ENCODE measurements at places on chromosomes 13 and 19. TPM values are rescaled to one million over a fixed set of nuclear protein-coding genes. Genes with fewer than 3 reads are reported as not detected.
A peak's percentile ranks its signal among the peaks of the same experiment; 100 is the strongest.

DNA sequence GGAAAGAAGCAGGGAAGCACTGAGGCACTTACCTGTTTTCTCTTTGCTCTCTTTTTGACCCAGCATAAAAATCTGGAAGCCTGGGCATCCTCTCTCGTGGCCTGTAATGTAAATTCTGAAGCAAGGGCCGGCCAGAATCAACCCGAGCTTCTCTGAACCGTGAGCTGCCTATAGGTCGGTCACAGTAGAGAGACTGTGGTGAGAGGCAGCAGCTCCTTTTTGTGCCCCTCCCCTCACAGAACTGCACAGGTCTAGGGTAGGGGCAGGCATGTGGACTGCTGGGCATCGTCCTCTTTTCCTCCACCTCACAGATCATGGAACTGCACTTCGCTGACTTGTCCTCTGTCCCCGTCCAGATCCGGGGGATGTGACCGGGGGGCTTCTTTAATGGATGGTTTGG lies 12.5 kb downstream of the FAM124A start:
- no peak for DNase-seq

- no peak for DNase-seq
These were observed 294.7 kb downstream of the GPC6 start for GRCh38 chr13:93521307-93521706.

GRCh38 chr19:58562122-58563033 lies 4.0 kb upstream of the UBE2M start:
- peak; percentile 39 for DNase-seq

DNA sequence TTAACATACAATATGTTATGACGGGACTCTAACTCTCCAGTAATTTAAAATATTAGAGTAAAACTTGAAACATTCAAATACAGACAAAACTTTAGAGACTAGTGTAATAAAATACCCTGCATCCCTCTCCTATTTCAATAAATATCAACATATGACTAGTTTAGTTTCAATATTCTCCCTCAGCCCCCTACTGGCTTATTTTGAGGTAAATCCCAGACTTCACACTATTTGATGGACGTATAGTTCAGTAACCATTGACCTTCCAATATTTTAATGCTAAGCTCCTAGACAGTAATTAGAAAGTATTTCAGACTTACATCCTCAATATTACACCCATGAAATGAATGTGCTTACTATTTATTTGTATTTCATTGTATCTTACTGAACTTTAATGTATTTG lies 180.7 kb upstream of the STARD13 start:
- DNase-seq = no peak

- no peak for DNase-seq
These were observed 40.7 kb upstream of the PNMA8B start for GRCh38 chr19:46536391-46536790.

- DNase-seq = no peak
These were observed 45.6 kb downstream of the CELF5 start for GRCh38 chr19:3269916-3270671.

DNA sequence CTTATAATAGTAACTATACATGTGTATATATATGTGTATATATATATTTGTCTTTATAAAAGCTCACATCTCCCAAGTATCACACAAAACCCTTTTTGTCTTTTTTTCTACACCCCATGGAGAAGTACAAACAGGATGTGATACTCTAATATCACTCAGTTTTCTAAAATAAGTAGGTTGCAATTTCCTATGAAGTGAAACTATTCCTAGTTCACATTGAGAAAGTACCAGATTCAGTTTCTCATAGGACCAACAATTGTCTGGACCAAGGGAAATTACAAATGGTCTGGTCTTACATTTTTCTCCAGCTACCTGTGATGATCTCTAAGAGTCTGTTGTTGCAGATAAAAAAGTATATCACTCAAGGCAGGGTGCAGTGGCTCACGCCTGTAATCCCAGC lies 17.9 kb upstream of the LILRB1 start:
- DNase-seq = no peak

- no peak for DNase-seq
These were observed 117.0 kb downstream of the KCNRG start for GRCh38 chr13:50131920-50132903.

DNA sequence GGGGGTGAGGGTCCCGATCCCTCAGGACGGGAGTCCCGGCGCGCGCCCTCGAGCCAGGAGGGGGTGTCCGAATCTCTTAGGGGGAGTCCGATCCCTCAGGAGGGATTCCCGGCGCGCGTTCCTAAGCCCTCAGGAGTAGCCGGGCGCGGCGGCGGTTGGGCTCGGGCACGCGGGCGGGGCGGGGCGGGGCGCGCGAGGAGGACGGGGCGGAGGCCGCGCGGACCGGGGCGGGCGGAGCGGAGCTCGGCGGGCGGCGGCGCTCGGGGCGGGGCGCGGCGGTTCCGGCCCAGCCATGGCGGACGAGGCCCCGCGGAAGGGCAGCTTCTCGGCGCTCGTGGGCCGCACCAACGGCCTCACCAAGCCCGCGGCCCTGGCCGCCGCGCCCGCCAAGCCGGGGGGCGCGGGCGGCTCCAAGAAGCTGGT lies at the start of gene CUL4A:
TSS of gene CUL4A (plus strand) at position 278 of the 423 bp plus-strand sequence. CDS start at position 293, 15 bp downstream.
- DNase-seq = peak; percentile 60

- DNase-seq = no peak
These were observed 19.9 kb downstream of the LRCH1 start for GRCh38 chr13:46572752-46573431.

DNA sequence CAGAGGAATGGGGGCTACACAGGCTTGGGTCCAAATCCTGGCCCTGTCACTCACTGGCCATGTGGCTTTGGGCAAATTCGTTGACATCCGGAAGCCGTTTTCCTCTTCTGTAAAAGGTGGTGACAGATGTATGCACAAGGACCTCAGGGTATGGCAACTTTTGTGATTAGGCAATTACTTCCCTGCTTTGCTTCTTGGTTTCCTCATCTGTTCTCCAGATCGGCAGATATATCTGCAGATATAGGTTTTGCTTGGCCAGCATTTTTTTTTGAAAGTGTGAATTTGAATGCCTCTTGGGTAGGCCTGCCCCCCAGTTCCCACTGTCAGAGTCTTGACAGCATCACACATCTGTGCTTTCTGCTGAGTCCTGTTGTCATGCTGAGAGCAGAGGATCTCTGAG lies 17.7 kb downstream of the TMEM272 start:
- DNase-seq = no peak

- peak; percentile 15 for DNase-seq
These were observed 46.3 kb upstream of the ZNF730 start for GRCh38 chr19:23070353-23071146.

DNA sequence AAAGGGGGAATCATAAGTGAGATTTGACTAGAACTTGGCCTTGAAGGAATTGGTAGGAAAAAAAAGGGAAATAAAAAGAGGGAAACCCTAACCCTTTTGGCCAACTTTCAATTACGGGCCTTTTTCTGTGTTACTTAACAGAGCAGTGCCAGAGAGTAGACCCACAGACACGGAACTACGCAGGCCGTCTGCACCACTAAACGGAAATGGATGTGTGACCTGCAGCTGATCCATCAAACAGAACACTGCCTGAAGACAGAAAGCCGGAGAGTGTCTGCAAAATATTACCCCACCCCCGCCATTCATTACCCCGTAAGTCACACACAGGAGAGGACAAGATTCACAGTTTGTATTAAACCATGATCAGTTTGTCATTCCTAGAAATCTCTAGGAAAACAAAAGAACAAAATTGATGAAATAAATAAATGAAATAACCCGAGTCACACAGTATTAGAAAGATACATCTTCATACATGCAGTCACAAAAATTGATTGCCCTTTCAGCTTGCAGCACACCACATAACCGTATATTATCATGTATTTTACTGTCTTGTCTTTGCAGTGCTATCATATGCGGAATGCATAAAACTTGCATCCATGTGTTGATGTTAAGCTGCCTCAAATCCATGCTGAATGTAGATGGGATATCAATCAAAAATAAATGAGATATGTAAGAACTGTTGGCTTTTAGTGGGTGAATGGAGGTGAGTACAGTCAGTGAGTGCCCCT lies 424.7 kb downstream of the IRS2 start:
- DNase-seq = no peak

DNA sequence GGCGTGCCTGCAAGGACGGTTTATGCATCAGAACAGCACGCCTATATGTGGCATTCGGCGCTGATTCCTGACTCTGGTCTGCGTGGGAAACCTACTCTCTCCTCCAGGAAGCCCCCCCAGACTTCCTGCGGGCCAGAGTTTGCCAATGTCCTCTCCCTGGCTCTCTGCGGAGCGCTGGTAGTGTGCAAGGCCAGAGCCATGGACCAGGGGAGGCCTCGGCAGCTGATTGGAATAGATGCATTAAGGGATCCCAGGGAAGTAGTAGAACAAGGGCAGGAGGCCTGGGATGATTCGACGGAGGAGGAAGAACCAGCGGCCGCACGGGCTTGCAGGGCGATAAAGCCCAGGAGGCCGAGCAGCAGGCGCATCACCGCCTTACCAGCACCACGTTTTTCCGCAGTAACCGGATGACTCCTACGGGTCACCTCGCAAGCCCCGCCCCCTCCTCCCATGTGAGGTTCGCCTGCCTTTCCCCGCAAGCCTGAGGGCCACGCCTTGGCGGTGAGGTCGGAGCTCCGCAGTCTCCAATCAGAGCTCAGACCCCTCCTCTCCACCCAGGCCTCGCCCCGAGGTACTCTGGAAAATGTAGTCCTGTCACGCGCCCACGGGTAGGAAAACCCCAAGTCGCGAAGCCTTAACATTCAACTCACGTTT lies 5.0 kb downstream of the CLEC11A start:
- DNase-seq = peak; percentile 75

- no peak for DNase-seq
These were observed 85.2 kb downstream of the MBNL2 start for GRCh38 chr13:97307118-97307881.

DNA sequence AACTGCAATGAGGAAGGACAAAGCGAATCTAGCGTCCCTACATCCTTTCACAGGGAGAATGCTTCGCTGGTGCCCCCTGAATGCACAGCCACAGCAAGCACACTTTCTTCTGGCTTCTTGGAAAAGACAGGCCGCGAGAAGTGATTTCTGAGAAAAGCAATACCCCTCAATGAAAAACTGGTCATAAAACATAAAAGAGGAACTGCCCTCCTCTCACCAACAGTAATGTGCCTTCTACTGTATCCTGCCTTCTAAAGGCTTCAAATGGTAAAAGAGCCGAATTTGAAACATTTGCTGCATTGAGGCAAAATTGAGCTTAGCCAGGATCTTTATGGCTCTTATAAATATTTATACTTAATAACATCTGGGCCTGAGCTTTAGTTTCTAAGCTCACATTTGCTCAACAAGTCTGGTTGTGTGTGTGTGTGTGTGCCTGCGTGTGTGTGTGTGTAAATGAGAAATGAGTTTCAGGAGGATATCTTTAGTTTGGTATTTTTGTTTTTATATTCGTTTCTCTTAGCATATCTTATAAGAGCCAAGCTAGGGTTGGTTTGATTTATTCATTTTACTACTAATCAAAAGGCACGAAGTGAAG lies 246.1 kb upstream of the MAB21L1 start:
- peak; percentile 59 for DNase-seq

- no peak for DNase-seq
These were observed 512 bp downstream of the RPS19 start for GRCh38 chr19:41860419-41861115.

DNA sequence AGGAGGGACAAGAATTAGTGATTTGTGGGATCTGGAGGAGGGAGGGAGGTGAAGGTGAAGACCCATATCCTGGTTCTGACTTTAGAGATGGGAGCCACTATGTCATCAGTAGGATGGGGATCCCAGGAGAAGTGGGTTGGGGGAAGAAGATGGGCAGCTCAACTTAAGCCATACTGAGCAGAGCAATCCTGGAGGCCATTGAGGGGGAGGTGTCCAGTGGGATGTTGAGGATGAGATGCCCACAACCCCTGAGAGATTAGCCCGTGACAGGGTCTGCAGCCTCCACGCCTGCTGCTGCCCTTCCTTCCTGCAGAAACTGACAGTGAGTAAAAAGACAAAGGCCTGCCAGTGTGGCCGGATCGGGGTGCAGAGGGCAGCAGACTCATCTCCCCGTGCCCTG lies 11.2 kb upstream of the SIGLEC6 start:
- no peak for DNase-seq

GRCh38 chr13:73691891-73692290 lies 442.3 kb downstream of the KLF12 start:
- DNase-seq = no peak

DNA sequence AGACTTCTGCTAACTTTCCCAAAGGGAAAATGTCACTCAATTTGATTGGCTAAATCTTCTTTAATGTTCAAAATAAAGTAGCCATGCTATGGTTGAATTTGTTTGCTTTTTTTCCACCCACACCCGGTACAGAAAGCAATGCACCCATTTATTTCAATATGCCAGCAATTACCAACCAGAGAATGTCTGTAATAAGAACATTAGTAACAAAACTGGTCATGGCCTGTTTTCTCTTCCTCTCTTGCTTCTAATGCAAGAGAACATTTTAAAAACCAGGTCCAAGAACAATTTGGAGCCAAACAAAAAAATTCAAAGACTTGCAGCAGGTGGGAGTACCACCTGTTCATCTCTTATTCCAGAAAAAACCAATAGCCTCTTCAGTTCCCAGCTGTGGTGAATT lies 1108.8 kb upstream of the PCDH20 start:
- no peak for DNase-seq

DNA sequence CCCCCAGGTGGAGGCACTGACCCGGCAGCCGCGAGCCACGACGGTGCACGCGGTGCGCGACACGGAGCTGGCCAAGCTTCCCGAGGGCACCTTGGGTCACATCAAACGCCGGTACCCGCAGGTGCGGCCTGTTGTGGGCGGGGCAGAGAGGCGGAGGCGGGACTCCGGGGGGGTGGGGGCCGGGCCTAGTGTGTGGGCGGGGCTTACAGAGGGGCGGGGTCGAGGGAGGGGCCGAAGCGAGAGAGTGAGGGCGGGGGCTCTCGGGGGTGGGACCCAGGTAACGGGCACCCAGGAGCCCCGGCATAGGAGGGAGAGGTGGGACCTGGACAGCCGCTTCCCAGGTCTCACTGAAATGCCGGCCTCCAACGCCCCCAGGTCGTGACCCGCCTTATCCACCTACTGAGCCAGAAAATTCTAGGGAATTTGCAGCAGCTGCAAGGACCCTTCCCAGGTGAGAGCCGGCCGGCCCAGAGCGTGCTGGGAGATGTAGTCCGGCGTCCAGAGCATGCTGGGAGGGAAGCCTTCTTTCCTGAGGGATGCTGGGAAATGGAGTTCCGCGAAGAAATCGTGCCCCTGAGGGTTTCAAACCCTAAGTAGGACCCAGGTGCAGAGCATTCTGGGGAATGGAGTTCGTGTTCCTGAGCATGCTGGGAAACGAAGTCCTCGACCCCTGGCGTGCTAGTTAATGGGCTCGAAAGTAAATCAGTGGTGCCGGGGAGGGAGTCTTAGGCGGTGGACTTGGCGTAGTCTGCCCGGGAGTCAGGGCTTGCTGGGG lies 15.7 kb downstream of the PNPLA6 start:
- DNase-seq = peak; percentile 30

The ADGRE3 gene
- polyA plus RNA-seq = not detected

The COPE gene
- polyA plus RNA-seq = 461 TPM

The ZNF575 gene
- polyA plus RNA-seq = 0.87 TPM
